Stimulated activated CD4-positive, alpha-beta T cell treated with anti-CD3 and anti-CD28 coated beads, Interleukin-15, amount 100 ng/mL, for 1 hour (primary cell): ENCODE measurements at places on chromosomes 5 and 9.

- DNase-seq: no peak
Measured at GRCh38 chr9:110809038-110809595, 140.5 kb downstream of the MUSK start.

- DNase-seq: no peak
Measured at GRCh38 chr9:87108661-87109060, 161.4 kb upstream of the GAS1 start.

GRCh38 chr9:137453643-137454081 is 5.5 kb downstream of the NSMF start:
- peak; percentile 52 for DNase-seq

DNA sequence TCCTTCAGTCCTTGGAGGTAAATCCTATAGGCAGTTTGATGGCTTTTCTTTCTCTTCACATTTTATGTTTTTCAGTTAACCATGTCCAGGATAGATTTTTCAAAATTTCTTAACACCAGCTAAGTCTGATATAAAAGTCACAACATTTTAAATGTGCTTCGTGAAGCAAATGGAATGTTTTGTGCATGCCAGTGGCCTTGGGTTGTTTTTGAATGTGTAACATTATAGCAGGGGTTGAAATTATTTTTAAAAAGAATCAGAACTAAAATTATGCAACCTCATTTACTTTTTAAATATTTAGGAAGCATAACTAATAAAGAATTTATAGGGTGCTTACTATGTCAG is 201.1 kb downstream of the ARHGEF28 start:
- DNase-seq: no peak

DNA sequence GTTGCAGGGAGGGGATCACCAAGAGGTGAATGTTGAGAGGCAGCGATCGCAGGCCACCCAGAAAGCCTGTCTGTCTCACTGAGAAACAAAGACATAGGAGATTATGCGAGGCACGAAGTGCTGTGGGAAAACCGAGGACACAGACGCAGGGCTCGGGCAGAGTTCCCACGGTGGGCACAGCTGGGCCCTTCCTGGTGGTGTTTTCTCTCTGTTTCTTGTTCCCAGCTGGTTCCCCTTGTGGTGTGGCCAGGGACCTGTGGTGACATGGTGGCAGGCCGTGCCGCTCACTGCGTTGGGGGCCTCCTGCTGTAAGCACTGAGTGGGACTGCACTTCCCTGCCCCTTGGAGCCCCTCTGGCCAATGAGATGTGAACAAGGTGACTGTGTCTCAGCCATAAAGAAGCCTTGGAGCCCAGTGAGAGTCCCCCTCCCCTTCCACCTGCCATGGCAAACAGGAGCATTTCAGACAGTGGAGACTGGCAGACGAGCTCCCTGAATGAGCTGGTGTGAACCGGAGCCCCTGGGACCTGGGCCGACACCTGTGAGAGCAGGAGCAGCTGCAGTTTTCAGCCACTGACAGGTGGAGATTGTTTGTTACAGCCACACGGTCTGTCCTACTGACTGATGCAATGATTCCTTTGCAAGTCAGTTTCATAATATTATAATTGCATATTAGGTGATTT is 13.2 kb upstream of the IRX4 start:
- no peak for DNase-seq

- no peak for DNase-seq
Measured at GRCh38 chr5:104533498-104533897, 970.9 kb upstream of the NUDT12 start.

DNA sequence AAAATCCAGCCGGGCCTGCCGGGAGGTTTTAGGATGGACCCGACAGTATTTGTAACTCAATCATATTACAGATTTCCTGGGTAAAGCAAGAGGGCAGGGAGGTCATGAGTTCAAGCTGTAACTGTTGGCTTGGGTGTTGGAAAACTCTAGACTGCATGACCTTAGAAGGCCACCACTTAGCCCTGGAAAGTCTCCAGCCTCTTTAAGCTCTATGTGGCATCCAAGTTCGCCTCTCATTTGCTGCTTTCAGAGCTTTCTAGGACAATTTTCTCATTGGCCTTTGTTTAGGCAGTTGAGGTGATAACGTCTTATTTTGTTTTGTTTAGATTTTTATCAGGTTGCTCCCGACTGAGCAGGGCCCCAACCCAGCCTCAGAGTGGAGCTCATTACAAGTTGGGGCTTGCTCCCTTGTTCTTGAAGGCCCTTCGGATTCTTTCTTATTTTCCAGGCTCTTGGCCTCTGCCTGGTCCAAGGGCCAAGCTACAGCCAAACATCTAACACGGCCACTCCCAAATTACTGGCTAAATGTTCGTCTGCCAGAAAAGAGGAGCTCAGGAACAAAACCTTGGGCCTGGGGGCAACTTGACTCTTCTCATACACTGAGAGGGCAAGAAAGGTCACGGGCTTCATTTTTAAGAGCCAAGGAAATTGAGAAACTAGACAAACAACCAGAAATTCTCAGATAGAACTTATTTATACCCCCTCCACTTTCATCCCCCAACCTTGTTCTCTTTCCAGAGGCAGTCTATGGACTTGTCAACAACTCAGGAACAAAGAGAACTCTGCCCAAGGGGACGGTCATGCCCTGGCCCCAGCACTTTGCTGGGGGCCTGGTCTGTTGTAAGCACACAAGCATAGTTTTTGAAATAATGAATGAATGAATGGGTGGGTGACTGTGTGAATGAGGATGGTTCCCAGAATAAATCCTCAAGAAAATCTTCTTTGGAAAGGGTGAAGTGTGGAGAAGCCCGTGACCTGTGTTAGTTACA is 526.9 kb downstream of the BNC2 start:
- DNase-seq: no peak

DNA sequence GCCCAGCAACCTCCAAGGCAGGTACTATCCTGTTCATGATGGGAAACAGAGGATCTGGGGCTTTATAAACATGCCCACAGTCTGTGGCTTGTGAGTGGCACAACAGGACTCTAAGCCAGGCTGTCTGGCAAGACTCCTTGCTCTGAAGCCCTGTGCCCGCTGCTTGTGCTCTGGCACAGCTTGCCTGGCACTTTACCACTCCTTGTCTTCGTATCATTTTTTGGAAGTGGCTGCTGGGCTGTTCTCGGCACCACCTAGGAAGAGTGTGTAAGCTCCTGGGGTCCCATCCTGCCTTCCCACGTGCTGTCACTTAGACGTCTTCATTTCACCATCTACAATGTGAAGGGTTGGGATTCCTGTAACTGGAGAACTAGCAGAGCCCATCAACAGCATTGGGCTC is 59.3 kb upstream of the GLRX start:
- DNase-seq: no peak

GRCh38 chr5:14807471-14807870 is 64.1 kb downstream of the ANKH start:
- DNase-seq: no peak

DNA sequence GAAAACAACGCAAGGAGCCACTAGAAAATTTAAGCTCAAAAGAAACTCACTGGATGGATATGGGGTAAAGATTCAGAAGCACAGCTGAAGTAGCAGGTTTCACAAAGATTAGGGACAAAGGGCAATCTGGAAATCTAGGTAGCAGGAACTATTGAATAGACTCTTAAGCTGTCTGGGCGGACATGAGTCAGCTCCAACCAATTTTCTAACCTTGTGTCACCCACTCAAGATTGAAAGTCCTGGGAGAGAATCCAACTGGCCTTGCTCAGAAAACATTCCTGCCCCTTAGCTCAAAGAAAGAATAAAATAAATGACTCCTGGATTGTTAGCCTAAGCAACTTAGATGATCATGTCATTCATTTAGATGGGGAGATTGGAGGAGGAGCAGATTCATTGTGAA is 69.2 kb downstream of the STK32A start:
- DNase-seq: no peak

DNA sequence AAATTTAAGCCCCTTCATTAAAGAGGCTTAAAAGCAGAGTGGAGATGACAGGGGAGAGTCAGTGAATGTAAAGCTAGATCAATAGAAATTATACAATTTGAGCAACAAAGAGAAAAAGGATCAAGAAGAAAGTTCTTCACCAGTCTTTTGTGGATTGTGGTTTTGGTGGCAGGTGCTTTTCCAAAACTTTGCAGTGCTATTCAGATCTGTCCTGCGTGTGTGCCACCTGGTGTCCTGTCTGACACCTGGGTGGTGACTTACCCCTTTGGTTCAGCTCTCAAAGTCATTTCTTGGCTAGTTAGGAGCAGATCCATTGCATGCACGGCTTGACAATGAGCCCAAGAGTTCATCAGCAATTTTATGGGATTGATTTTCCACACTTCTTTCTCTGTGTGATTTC is 69.4 kb downstream of the SREK1 start:
- no peak for DNase-seq

GRCh38 chr9:93387791-93388190 is 63.7 kb upstream of the FAM120A start:
- no peak for DNase-seq

- DNase-seq: no peak
Measured at GRCh38 chr9:95645992-95646391, 129.2 kb upstream of the PTCH1 start.
